ENCODE measurements at places on chromosomes 11 and 22.

DNA sequence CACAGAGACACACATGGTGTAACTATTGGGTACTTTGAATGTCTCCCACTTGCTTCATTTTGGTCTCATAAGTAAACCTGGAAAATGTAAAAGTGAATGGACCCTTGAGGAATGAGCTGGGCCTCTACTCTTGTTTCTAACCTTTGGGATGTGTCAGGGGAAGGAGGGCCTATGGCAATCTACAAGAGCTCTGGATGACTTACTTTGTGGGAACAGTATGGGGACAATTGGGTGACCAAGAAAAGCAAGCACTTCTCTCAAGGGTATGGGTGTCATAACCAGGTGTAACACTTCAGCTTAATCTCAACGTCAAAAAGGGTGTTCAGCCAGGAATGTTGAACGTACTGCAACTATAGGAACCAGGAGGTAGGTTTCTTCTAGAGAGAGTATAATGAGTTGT is 144.0 kb downstream of the OPCML start:
- no peak for DNase-seq

- no peak for DNase-seq
Observed at GRCh38 chr22:26601726-26602125, 11.8 kb upstream of the TPST2 start.

- no peak for DNase-seq
Observed at GRCh38 chr22:31451709-31452571, 37.7 kb downstream of the EIF4ENIF1 start.

DNA sequence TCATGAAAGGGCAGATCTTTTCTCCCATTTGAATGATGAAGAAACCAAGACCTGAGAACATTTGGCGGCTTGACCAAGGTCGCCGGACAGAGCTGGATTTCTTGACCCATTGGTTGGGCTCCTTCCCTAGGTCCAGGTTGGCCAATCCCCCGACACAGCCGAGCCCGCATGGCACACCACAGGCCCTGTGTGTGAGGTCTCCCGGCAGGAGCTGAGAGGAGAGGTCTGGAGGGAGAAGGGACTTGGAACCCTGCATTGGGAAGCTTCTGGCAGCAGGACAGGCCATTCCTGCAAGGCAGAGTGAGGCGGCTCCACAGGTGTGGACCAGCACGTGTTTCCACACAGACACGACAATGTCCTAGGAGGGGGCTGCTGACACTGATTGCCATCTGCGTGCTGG is 98.6 kb upstream of the THY1 start:
- no peak for DNase-seq

- no peak for DNase-seq
Observed at GRCh38 chr11:71086687-71087258, 165.6 kb downstream of the SHANK2 start.

DNA sequence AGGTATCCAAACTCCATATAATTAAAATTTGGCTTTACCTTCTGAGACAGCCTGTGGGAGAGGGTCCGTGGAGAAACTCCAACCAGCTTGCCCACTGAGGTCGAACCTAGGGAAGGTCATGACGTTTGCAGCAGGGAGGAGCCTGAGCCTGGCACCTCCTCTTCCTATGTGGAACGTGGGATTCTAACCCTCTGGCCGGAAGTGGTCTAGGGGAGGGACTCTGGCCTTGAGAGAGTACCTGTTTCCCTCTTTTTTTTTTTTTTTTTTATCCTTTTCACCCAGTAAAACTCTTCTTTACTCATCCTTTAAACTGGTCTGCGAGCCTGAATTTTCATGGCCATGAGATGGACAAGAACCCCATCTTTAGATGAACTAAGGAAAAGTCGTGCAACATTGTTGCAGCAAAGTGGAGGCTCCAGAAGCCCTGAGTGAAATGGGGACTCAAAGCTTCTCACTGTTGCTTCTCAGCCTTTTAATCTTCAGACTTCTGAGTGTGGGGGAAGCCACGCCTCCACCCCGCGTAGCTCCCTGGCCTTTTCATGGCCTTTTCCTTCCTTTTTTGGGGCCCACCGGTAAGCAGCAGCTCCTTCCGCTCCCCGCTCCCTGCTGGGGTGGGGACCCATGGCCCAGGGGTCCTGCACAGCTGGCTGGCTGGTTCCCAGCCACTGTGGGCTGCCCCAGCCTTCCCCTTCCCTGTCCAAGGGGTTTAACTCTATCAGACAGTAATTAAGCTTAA is 1359.9 kb downstream of the LRRC4C start:
- no peak for DNase-seq

- DNase-seq = no peak
Observed at GRCh38 chr11:70587075-70587389, 188.7 kb downstream of the CTTN start.
